ENCODE measurements at places on chromosomes 1 and 21.

GRCh38 chr1:27628712-27629111, 6.3 kb downstream of the FGR start:
- no peak for DNase-seq

DNA sequence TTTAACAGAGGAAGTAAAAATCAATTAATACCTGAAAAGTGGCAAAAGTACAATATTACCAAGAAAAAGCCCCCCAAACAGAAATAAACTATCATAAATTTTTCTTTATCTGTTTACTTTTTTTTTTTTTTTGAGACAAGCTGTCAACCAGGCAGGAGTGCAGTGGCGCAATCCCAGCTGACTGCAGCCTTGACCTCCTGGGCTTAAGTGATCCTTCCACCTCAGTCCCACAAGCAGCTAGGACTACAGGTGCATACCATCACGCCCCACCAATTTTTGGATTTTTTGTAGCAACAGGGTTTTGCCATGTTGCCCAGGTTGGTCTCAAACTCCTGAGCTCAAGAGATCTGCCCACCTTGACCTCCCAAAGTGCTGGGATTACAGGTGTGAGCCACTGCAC, 8.0 kb downstream of the TFB2M start:
- DNase-seq: no peak

DNA sequence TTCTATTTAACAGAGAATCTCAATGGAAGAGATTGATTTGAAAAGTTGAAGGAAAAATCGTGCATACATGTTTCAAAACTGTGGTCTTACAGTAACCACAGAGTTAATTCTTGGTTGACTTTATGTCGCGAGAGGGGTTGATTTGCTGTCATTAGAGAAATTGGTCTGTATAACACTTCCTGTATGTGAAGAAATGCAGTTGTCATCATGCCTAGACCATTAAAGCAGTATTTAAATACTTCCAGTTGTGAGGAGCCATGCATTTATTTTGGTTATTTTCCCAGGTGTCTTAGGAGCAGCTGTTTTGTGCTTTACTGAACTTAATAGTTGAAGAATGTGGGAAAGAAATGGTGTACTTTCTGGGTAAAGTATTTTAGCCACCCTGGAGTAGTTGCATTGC, 76.2 kb downstream of the NFIA start:
- DNase-seq: no peak

DNA sequence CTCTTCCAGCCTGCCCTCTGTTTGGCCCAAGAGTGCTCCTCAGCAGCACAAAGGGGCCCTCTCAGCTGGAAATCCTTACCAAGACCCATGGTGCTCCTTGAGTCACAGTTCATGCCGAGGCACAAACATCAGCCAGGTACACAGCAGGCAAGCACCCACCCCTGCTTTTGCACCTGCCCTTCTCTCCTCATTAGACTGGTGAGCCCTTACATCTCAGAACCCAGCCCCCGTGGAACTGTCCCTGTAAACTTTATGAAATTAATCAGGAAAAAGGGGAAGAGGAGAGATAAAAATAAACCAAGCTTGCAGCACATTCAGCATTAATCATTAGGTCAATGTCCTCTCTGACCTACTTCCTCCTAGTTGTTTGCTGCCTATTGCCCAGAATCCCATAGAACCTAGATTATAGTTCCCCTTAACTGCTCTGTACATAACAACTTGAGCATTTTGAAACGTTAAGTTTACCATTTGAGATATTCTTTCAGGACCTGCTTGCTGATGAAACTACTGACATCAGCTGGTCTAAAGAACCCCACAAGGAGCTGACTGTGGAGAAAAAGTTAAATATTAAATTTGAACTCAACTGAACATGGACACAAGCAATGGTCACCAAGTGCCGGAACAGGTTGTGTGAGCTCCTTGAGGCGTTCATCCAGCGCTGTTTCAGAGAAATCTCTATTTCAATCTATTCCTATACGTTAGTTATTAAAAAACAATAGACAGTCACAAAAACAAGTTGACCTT, 738.4 kb downstream of the MATN1 start:
- DNase-seq: no peak

GRCh38 chr1:170200161-170200560, 54.4 kb downstream of the NTMT2 start:
- DNase-seq: no peak

Data from NCI-H510A (cell line).